ENCODE measurements at places on chromosomes 1 and 21.

DNA sequence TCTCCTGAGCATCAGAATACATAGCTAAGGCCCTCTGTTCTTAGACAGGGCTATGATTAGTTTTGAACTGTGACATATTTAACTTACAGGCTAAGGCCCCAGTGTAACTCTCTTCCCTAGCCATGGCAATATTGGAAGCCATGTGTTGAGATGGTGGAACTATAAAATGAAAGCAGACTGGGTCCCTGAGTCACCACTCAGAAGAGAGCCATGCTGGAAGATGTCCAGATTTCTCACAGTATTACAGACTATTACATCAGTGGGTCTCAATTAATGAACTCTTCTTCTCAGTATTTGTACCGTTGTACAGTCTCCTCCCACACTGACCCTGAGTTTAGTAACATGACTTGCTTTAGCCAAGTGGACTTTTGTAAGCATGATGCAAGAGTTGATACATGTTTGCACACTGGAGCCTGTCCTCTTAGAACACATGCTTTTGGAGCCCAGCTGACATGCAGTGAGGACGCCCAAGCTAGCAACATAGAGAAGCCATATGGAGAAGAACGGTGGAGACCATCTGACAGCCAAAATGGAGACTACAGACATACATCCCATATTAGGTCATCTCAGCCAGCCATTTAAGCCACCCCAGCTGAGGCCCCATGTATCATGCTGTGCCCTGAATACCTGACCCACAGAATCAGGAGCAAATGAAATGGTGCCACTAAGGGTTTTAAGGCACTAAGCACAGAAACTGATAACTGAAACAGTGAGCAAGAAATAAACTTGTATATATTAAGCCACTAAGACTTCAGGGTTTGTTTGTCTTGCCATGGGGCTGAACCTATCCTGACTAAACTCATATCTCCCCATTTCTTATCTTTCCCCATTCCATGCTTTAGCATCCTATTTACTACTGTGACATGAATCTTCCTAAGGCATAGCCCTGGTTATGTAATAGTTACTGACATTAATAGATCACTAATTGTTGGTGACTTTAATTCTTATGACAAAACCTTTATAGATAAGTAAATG lies 24.4 kb downstream of the TBX15 start:
- no peak for DNase-seq

DNA sequence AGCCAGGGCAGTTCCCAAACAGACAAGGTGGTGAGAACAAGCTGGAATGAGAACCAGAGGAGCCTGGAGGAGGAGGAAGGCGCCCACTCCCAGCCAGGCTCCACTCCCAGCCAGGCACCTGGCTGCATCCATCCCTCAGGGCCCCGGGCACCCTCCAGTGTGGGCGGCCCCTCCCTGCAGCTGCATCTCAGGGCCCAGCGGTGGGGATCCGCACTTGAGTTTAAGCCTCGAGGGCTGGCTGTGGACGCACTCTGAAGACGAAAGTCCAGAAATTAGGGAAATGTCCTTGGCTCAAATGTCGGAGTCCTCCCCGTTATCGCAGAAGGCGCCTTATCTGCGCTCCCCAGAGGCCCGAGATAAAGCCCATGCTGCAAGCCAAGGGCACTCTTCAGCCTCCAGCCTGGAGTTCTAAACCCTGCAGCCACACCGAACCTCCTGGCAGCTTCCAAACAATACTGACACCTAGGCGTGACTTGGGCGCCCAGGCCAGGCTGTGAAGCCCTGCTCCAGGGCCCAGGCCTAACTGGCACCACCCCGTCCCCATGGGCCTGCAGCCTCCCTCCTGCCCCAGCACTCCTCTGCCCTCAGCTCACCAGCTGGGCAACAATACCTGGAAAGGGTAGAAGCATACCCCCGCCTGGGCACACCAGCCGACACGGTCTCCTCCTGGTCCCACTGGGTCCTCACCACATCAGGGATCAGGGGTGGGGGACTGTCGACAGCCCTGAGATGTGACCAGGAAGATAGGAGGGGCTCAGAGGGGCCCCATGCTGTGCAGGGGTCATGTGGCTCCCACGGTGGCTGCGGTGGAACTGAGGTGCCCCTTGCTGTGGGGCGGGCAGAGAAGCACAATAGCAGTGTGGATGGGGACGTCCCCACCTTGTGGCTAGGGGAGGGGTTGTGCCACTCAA lies 184.8 kb upstream of the VAMP3 start:
- DNase-seq: no peak

DNA sequence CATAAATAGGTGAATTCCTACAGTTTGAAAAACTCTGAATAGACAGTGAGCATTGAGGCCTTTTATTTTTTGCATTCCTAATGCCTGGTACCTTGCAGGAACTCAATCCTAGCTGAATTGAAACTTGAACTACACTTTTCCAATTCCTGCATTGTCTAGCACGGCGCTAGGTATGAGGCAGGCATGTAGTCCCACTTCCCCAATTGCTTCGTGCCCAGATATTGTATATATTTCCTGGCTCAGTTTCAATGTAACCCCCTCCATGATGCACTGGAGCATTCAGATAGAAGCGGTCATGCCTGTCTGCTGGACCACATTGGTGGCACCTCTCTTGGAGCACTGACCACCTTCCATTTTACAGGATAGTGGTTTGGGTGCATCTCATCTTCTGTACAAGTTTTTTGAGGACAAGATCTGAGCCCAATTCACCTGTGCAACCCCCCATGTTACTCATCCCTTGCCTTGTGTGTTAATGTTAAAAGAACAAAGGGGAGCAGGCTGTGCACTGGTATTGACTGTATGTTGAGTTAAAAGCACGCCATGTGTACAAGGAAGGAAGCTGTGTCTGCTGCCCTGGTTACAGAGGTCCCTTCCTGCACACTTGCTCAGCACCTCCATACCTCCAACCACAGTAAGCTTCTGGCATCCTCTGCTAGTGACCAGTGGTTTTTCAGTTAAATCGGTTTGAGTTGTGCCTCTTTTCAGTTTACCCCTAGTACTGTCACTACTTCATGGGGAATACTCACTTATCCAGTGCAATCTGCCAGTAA lies 10.0 kb upstream of the RAB7B start:
- no peak for DNase-seq

GRCh38 chr1:66443793-66444192 lies 90.2 kb upstream of the SGIP1 start:
- DNase-seq: no peak

DNA sequence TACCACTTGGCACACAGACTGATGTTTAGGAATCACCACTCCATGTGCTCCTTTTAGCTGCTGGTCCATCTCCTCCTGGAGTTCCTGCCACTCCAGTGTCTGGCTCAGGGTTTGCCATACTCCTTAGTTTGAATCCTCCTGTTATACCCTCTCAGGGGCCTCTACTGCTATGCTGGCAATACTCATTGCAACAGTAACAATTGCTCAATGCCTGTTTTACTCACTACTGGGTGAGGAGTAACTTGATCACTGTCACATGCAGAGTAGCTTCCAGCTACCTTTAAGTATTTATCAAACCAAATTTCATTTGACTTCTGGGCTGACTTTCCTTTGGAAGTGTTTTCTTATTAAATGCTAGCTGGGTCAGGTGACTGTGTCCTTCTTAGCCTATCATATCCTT lies 107.2 kb upstream of the WLS start:
- DNase-seq: no peak

DNA sequence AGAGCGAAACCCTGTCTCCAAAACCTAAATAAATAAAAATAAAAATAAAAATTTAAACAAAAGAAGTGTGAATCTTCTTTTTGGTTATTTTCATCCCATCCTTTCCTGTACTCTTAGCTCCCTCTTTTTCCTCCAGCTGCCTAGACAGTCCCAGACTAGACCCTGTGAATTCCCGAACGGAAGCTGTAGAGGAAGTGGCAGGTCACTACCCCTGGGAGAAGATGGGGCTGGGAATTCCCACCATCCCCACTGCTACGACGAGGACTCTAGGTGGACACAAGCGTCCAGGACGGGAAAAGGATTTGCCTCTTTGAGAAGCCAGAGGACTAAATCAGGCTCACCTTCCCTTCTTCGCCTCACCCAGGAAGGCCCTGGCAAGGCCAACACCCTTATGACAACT lies 12.6 kb downstream of the RHBDL2 start:
- DNase-seq: no peak

DNA sequence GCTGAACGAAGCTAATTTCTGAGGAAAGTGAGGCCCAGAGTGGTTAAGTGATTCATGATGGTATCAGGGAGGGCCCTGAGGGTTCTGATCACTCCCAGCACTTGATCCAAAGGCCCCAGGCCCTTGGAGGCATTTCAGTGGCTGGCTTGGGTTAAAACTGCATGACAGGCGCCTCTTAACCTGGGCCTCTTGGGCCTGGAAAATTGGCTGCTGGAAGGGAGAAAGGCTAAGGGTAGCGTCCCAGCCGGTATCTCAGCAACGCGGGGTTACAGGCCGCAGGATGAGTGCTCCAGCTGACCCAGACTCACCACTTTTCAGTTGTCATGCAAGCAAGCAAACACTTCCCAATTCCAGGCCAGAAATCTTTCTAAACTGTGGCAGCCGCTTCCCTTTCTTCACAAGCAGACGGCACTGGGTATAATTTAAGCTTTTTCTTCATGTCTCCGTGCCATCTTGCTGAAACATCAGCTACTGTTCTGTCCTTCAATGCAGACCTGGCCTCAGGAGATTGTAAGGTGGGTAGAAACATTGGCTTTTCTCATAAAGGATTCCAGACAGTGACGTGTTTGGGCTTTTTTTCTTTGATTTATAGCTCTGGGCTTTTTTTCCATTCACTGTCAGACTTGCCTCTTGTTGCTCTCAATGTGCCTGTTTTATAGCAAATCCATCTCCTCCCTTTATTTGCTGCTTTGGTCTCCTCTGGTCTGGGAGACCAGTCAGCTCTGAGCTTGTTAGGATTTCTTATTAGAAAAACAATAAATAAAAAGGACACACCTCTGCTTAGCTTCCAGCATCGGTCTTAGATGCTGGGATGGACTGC lies 229.1 kb downstream of the KCNJ6 start:
- no peak for DNase-seq

GRCh38 chr1:22428672-22429071 lies 23.0 kb upstream of the ZBTB40 start:
- peak; percentile 35 for DNase-seq

GRCh38 chr21:37183749-37184148 lies 83.4 kb downstream of the VPS26C start:
- no peak for DNase-seq

GRCh38 chr1:222914861-222915632 lies 100.2 kb downstream of the DISP1 start:
- DNase-seq: no peak

DNA sequence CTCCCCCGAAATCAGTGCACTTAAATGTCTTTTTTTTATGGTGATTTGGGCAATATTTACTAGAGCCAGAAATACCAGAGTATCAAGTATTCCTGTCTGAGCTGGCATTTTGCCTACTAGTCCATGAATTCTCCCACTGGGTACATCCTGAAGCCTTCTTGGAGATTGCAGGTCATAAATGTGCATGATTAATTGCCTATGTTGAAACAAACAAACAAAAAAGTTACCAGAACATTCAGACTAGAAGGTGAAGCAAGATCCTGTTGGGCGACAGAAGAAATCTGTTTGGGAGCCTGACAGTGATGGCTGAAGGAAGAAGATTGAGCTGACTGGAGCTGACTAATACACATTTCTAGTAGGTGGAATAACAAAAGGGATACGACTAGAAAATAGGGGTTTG lies 127.4 kb upstream of the NRIP1 start:
- DNase-seq: no peak

- no peak for DNase-seq
Measured at GRCh38 chr1:32893198-32894018, 7.1 kb downstream of the HPCA start.

DNA sequence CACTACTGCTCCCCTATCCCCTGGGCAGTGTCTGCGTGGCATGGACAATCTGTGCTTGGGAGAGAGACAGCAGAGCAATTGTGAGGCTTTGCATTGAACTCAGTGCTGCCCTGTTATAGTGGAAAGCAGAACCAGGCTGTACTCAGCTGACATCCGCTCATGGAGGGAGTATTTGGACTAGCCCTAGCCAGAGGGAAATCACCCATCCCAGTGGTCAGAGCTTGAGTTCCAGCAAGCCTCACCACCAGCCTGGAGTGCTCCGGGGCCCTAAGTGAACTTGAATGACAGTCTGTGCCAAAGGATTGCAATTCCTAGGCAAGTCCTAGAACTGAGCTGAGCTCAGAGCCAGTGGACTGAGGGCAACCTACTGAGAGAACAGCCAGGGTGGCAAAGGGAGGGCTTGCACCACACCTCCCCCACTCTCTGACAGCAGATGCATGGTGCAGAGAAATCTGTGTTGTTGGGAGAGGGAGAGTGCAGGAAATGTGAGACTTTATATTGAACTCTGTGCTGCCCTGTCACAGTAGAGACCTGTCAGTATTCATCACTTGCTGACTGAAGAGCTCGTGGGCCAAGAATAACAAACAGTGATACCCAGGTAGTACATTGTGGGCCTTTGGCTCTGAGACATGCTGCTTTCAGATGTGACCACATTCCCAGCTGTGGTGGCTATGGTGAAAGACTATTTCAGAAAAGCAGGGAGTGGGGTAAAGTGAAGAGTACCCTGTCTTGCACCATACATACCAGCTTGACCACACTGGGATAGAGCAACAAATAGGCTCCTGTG lies 107.7 kb upstream of the SLC5A9 start:
- DNase-seq: no peak

- DNase-seq: no peak
Measured at GRCh38 chr21:41419921-41420862, 5.8 kb upstream of the MX1 start.

GRCh38 chr1:174167265-174167803 lies 8.0 kb downstream of the RABGAP1L start:
- DNase-seq: no peak

GRCh38 chr1:46587069-46587468 lies 17.0 kb downstream of the MKNK1 start:
- no peak for DNase-seq

DNA sequence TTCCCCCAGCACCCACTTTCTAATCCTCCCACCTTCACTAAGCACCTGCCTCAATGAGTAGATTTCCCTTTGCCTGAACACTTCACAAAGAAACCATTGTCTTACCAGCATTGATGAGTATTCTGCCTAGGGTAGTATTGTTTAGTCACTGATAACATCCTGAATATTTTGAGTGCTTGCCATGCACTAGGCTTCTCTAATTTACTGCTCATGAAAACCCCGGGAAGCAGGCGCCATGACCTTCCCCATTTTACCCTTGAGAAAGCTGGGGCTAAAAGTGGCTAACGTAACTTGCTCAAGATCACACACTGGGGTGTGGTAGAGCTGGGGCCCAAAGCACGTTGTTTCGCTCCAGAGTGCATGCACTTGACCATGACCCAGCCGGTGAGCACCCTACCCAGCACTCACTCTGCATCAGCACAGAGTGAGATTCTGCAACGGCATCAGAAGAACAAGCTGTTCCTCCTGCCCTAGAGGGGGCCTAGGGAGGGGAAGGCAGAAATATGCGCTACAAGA lies 10.6 kb upstream of the F3 start:
- DNase-seq: no peak

DNA sequence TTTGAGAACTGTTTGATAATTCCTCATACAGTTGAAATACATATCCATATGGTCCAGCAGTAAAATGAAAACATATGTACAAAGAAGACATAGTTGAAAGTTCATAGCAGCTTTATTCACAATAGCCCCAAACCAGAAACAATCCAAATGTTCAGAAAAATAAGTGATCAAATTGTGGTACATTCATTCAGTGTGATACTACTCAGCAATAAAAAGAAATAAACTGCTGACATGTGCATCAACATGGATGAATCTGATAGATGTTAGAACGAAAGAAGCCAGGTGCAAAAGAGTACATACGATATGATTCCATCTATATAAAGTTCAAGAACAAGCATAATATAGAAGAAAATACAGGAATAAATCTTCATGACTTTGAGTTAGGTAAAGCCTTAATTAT lies 77.2 kb downstream of the EVI5 start:
- no peak for DNase-seq

- DNase-seq: no peak
Measured at GRCh38 chr1:1430992-1431844, 4.3 kb upstream of the VWA1 start.

All from CMK (cell line).